ENCODE measurements at places on chromosomes 7 and 10.

- no peak for DNase-seq
Observed at GRCh38 chr7:70631718-70632117, 500.2 kb upstream of the GALNT17 start.

DNA sequence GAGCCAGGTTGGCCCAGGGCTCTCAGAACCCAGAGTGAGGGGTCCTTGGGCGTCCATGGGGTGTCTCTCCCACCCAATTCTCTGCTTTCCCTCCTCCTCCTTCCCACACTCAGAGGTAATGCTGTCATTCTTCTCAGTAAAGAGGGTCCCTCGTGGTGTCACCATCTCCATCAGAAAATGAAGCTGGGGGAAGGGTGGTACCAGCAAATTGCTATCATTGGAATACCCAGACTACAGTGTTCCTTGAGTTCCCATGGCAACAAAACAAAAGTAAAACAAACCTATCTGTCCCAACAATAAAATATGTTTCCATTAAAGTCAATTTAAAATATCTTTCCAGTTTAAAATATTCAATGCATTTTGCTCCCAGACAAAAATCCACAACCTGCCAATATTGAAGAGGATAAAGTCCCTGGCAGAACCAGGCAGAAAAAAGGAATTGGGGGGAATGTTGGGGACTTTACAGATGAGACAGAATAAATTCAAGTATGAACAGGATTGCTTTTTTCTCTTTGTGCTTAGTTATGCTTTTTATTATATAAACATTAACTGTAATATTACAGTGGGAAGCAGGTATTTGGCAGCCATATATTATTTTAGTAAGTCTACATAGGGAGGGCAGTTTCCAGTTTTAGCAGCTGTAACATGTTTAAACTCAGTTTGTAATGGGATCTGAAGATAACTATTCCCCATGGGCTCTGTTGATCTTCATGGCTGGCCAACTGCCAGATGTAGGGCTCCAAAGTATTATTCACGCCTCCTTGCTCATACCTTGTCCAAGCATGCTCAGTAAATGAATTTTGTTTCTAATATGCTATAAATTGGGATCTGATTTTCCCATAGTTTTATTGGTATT lies 182.1 kb downstream of the ARID5B start:
- DNase-seq, result no peak

DNA sequence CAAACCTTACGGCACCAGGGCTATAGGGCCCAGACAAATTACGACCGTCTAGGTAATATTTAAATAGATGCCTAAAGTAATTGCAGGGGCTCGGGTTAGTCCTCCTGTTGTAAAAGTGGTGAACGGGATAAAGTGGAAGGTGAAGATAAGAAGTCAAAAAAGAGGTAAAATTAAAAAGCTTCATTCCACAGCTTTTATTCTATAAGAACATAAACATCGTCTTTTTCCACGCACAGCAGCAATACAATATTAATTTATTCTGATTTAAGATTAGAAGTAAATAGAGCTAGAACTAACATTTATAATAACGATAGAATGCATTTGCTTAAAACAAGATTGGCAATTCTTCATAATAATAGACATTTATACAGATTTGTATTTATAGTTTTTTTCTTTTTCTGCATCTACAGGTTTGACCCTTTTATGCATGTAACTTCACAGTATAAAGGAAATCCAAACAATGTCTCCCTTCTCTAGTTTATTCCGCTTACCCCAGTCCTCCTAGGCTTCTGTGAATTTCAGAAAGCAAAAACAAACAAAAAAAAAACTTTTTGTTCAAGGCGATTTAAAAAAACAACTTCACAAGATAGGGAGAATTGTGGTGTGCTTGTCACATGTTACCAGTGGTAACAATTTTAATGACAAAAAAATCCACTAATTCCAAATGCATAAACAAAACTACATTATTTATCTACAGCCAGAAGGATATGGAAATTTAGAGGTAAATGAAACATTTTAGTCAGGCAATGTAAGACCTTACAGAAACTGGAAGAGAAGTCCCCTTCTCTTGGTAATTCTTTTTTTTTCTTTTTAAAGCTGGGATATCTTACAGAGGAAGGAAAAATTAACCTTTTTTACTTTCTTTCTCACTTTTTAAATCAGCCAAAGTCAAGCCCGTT lies 3.4 kb downstream of the HOXA10 start:
- DNase-seq, result no peak

DNA sequence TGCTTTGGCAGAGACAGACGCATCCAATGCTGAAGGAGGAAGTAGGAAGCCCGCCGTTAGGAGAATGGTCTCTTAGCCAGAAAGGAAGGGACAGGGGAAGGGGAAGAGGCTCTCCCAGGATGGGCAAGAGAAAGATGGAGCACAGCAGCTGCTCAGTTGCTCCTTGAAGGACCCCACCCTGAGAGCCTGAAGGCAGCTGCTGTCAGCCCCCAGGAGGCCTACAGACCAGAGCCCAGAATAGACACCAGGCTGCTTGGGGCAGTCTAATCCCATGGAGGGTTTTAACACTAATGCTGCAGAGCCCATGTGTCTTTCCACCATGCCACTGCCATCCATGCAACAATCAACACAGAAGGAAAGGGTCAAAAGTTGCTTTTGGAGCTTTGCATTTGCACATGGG lies 3.5 kb upstream of the C7orf33 start:
- DNase-seq, result no peak

DNA sequence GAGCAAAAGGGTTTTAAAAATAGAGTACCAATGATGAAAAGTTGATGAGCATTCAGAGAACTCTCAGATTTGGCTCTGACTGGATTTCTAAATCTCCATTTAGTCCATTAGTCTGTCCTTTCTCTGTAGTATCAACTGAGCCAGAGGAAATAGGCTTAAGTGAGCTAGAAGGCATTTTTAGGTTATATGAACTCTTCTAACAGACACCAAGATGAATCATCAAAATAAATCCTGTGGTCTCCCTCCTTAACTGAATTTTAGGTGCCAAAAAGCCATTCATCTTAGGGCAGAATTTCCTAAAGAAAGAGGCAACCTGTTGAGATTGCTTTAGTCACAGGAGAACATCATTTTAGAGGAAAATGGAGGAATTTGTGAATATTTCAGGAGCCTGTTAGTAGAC lies 305.1 kb downstream of the AUTS2 start:
- no peak for DNase-seq

DNA sequence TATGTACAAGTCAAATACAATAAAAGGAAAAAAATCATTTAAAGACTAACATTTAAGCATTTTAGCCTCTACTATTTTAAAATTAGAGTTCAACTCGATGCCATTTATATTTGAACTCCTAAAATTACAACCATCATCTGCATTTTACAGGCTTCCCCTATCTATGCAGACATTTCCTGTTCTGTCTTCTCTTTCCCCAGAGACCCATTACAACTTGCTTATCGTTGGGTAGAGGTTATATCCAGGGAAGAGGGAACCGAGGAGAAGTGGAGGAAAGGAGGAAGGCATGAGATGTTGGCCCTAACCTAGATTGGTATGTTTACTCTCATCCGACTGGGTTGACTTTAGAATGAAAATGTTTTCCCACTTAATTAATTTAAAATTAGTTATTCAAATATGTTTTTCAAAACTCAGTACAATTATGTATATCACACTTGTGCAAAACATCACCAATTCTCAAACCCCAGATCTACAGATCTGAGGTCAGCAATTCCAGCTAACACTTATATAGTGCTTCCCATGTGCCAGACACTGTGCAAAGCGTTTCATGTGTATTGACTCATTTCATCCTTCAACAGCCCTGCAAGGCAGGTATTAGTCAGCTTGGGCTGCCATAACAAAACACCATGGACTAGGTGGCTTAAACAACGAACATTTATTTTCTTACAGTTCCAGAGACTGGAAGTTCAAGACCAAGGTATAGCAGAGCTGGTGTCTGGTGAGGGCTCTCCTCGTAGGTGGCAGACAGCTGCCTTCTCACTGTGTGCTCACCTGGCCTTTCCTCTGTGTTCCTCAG lies 27.3 kb upstream of the HERPUD2 start:
- no peak for DNase-seq

Data from HFF-Myc (cell line).